Chondrocyte (in vitro differentiated cells): ENCODE measurements at places on chromosomes 5 and 9. TPM values are rescaled to one million over a fixed set of nuclear protein-coding genes. Genes with fewer than 3 reads are reported as not detected.

Gene RXRA
- 27.3 to 28.2 TPM (median 27.9 TPM) in 3 replicates for total RNA-seq

Gene IL3
- not detected in 3 replicates for total RNA-seq

Gene SPATA31D4
- not detected in 3 replicates for total RNA-seq

Gene NUDT12
- 5.0 to 7.6 TPM (median 7.4 TPM) in 3 replicates for total RNA-seq

Gene SHROOM1
- total RNA-seq = 6.5 to 7.7 TPM (median 7.6 TPM) in 3 replicates

Gene NR5A1
- not detected in 3 replicates for total RNA-seq

GRCh38 chr5:31116466-31117031 lies 76.9 kb upstream of the CDH6 start:
- H3K36me3 ChIP-seq = no peaks in the 10 kb centered on the region
- no peak overlapping the region for H3K4me3 ChIP-seq
- H3K4me1 ChIP-seq = peaks cover 38% of the 10 kb centered on the region

GRCh38 chr9:79387101-79387835 lies 184.5 kb upstream of the TLE4 start:
- H3K36me3 ChIP-seq = no peaks in the 10 kb centered on the region
- no peak overlapping the region for H3K27ac ChIP-seq
- DNase-seq = no peak
- H3K4me3 ChIP-seq = no peak overlapping the region

DNA sequence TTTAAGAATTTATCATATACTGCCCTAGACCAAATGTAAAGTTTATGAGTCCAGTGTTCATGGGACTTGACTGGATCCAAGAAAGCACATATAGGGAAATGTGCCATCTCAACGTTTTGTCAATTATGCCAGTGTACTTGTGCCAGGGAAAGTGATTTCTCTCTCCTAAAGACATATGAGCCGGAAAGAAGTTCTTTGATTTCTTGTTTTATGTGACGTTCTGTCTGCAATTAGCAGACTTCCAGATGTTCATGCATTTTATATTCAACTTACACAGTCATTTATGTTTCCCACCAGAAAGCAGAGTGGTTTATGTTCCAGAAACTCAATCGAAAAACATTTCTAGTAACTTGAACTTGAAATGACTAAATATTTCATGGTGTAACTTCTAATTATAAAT lies 203.8 kb downstream of the FAM170A start:
- peaks cover 8% of the 10 kb centered on the region for H3K4me1 ChIP-seq
- no peaks in the 10 kb centered on the region for H3K36me3 ChIP-seq
- no peak for DNase-seq
